Renal cortical epithelial cell (primary cell): ENCODE measurements at places on chromosomes 2 and 18. TPM values are rescaled to one million over a fixed set of nuclear protein-coding genes. Genes with fewer than 3 reads are reported as not detected.

ZNF396 gene
- 2.1 and 6.0 TPM in 2 replicates for total RNA-seq

PTPRN gene
- 0.35 and 0.52 TPM in 2 replicates for total RNA-seq

KIAA2012 gene
- total RNA-seq = not detected in 2 replicates

PAX8 gene
- total RNA-seq = 86.5 and 273 TPM in 2 replicates

KATNAL2 gene
- 0.52 and 10.3 TPM in 2 replicates for total RNA-seq

DNA sequence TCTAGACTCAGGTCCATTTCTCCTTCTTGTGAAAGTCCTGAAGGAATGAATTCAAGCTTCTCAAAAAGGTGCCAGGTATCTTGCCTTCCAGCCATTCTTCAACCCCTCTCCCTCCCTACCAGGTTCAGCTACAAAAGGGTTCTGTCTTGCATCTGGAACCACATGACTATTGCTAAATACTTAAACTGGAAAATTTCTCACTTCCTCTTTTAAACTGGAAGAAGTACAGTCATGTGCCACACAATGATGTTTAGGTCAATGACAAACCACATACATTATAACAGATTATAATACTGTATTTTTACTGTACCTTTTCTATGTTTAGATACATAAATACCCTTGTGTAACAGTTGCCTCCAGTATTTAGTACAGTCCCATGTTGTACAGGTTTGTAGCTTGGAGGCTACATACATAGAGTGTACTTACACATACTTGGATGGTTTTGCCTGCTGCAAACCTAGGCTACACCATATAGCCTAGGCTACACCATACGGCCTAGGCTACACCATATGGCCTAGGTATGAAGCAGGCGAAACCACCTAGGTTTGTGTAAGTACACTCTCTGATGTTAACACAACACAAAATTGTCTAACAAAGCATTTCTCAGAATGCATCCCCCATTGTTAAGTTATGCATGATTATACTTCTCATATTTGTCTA lies 142.0 kb upstream of the DNMT3A start:
- DNase-seq = peak; percentile 44

DNA sequence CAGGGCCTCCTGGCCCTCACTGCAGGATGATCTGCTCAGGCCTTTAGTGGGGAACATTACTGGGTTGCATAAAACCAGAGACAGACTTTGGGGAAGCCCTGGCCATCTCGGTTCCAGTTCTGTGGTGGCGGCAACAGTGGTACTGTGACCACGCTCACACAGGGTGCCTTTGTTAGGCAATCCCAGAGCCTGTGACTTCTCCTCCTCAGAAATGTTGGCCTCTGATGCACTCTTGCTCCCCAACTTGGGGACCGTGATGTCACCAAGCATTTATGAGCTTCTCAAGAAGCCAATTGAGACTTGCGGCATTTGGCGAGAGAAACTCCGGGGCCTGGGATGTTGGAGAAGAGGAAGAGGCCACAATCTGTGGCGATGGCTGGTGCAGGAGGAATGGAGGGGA lies 80.9 kb upstream of the PKDCC start:
- no peak for DNase-seq

DNA sequence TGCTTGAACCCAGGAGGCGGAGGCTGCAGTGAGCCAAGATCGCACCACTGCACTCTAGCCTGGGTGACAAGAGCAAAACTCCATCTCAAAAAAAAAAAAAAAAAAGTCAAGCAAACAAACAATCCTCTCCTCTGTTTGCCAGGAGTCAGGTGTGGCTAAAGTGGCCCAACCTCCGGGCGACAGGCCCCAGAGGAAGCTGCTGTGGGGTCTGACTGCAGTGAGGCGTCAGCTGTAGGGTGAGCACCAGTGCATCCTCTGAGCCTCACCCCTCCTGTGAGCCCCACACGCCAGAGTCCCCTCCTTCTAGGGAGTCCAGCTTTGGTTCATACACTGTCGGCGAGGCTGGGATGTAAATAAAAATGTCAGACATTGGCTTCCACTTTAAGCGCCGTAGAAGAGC lies 76.5 kb upstream of the HS6ST1 start:
- DNase-seq = no peak
